EH (cell line): ENCODE measurements at places on chromosomes 16 and 17.

DNA sequence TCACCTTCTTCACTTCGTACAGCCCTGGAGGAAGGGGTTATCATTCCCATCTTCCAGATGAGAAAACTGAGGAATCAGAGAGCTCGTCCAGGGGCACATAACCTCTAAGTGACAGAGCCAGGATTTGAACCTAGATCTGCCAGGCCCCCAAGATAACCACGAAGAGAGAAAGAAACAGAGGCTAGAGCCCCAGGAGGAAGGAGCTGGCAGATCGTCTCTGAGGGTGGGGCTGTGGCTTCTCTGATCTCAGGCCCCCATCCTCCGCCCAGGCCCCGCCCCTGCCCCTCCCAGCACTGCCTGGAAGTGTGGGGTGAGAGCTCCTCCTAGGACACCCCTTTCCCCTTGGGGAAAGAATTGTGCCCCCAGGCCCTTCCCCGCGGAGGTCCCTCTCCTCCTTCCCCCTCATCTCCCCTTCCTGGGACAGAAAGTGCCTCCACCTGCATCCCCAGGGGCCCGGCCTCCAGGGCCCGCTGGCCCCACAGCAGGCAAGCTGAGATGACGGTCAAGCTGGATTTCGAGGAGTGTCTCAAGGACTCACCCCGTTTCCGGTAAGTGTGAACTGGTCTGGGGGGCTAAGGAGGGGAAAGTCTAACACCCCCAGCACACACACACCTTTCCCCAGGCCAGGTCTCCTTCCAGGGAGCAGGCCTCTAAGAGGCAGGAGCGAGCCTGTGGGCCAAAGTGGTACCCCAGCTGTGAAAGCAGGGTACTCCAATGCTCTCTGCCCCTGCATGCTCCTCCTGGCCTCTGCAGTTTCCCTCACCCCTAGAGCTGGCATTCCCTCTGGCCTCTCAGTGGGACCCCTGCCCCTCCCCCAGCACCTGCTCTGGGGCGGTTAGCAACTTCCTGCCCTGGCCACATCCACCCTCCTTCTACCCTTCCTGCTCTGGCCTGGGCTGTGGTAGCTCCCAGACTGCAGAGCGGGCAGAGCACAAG is at the start of gene ACAP1:
TSS of gene ACAP1 (plus strand) at position 290 of the 936 bp plus-strand sequence. CDS start at position 496, 206 bp downstream.
- DNase-seq, result no peak

GRCh38 chr16:17261197-17261858 is 209.4 kb downstream of the XYLT1 start:
- no peak for DNase-seq

GRCh38 chr16:10206215-10206614 is 24.0 kb upstream of the GRIN2A start:
- DNase-seq, result no peak

GRCh38 chr16:53502331-53503269 is at the start of gene AKTIP:
Gene AKTIP (minus strand): TSS chr16:53503209. CDS start chr16:53500259, 2,950 bp downstream.
- DNase-seq, result peak; percentile 57
